Lung (tissue), 17 donors: ENCODE measurements at places on chromosomes 13 and 19. TPM values are rescaled to one million over a fixed set of nuclear protein-coding genes. Genes with fewer than 3 reads are reported as not detected.

GRCh38 chr19:3855320-3855719, 13.5 kb downstream of the ZFR2 start:
- H3K36me3 ChIP-seq: no peaks in the 10 kb centered on the region
- H3K27me3 ChIP-seq: no peaks in the 10 kb centered on the region
- H3K4me1 ChIP-seq: no peaks in the 10 kb centered on the region
- no peak overlapping the region for H3K27ac ChIP-seq

The NLRP9 gene
- polyA plus RNA-seq: not detected

The TTC9B gene
- not detected for polyA plus RNA-seq

The ATP8B3 gene
- polyA plus RNA-seq: 1.3 TPM

- no peaks in the 10 kb centered on the region for H3K36me3 ChIP-seq
- no peak overlapping the region for H3K4me3 ChIP-seq
- DNase-seq: no peak
- H3K4me1 ChIP-seq: no peaks in the 10 kb centered on the region
Observed at GRCh38 chr13:47004027-47004426, 107.2 kb upstream of the HTR2A start.

GRCh38 chr19:21789466-21790085, 22.2 kb upstream of the ZNF100 start:
- H3K36me3 ChIP-seq: no peaks in the 10 kb centered on the region
- no peak overlapping the region for H3K4me3 ChIP-seq
- no peaks in the 10 kb centered on the region for H3K4me1 ChIP-seq
- no peaks in the 10 kb centered on the region for H3K27me3 ChIP-seq
- no peak for DNase-seq

- no peaks in the 10 kb centered on the region for H3K27me3 ChIP-seq
- peak; percentile 46 for DNase-seq
- no peak overlapping the region for H3K4me3 ChIP-seq
- H3K36me3 ChIP-seq: no peaks in the 10 kb centered on the region
Observed at GRCh38 chr19:34261334-34262109, 7.2 kb downstream of the GARRE1 start.

- no peak overlapping the region for H3K4me3 ChIP-seq
- no peak for DNase-seq
- no peak overlapping the region for H3K27ac ChIP-seq
- no peaks in the 10 kb centered on the region for H3K4me1 ChIP-seq
Observed at GRCh38 chr13:96397807-96398206, 307.9 kb downstream of the HS6ST3 start.
